NCI-H187 (cell line): ENCODE measurements at places on chromosomes 6 and 20.
A peak's percentile ranks its signal among the peaks of the same experiment; 100 is the strongest.

DNA sequence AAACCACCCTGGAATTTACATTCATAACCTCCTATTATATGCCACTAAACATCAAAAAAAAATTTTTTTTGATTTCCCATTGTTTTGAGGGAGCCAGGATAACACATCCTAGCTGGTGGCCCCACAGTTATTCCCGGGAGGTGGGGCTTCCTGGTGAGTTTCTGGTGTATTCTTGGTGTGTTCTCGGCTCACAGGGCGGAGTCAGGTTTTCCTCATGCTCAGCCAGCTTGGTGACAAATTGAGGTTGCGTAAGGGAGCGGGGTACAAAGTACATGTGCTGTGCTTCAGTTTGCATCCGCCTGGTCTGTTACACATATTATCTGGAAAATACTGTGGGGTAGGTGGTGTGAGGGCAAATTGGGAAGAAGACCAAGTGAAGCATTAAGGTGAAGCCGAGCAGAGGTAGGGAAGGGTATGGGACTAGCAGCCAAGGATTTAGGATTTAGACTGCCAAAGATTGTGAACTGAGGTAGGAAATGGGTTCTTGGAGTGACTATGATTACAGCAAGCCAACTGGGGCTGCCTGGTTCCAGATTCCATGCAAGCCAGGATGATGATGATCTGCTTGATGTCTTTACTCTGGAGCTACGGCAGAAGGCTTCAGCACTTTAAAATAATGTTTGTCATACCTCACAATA, 46.2 kb upstream of the EEF1A1 start:
- DNase-seq: no peak

- DNase-seq: no peak
Observed at GRCh38 chr6:37622646-37623071, 75.0 kb downstream of the MDGA1 start.

GRCh38 chr20:47672886-47673670, 112.2 kb downstream of the SULF2 start:
- no peak for DNase-seq

DNA sequence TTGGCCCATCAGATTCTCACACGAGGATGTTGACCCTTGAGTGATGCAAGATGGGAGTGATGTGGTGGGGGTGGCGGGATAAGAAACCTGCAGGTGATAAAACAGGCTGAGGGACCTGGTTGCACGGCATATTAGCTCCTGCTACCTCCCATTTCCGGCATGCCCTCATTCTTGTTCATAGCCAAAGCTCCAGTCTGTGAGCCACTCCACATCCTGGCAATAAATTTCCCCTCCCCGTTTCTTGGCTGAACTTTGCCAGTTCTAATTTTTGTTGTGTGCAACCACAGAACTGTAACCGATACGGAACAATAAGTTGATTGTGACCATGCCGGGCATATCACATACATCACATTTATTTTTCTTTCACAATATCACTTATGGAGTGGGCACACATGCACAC, 41.6 kb upstream of the NFATC2 start:
- no peak for DNase-seq

GRCh38 chr6:116229287-116229913, 24.5 kb downstream of the TSPYL4 start:
- DNase-seq: no peak

DNA sequence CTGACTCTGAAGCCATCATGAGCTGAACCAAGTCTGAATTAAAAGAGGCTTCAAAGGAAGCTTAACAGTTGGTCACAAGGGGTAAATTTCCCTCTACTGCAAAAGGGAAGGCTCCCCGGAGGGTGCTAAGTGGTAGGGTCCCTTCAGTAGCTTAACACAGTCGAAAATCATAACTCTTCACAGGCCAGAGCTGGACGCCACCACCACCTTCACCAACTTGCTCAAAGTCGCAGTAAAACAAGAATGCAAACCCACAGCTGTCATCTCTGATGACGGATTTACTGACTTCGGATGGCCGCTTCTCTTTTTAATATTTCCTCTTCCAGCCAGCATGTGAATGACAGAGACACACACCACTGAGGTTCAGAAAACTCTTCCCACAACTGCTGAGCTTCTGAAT, 144.7 kb upstream of the FBXL4 start:
- DNase-seq: no peak

DNA sequence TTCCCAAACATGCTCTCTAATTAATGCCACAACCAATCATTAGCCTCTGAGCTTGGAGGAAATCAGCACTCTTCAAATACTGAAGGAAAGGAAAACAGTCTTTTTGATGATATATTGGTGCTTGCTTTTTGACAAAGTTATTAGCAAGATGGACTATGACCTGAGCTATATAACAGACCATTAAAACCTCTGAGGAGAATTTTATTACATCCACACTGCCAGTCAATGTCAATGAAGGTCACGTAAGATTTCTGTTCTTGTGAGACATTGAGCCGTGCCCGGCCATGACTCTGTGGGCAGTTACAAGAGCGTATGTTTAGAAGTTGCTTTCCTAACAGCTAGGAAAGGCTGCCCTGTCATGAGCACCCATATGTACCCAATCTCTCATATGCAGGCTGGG, 659.0 kb downstream of the UTRN start:
- DNase-seq: no peak

DNA sequence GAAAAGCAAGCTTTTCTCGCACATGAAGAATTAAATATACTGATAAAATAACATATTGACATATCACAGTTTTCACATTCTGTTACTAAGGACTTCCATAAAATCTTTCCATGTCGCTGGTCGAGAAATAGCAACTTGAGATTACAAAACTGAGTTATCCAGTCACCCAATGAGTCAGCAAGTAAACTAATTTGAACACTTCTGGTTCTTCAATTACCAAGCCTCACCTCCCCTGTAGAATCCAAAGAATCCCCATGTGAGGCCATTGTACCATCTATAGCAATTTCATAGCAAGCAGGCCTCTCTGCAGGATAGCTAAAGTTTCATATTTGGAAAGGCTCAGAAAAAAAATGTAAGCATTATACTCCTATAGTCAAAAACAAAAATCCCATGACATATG, 87.3 kb downstream of the PKHD1 start:
- DNase-seq: no peak

GRCh38 chr6:149086363-149086762, 231.1 kb upstream of the TAB2 start:
- DNase-seq: no peak

- DNase-seq: no peak
Observed at GRCh38 chr6:48834706-48835105, 628.3 kb downstream of the MMUT start.

- DNase-seq: no peak
Observed at GRCh38 chr6:128663238-128663637, 142.8 kb upstream of the PTPRK start.

DNA sequence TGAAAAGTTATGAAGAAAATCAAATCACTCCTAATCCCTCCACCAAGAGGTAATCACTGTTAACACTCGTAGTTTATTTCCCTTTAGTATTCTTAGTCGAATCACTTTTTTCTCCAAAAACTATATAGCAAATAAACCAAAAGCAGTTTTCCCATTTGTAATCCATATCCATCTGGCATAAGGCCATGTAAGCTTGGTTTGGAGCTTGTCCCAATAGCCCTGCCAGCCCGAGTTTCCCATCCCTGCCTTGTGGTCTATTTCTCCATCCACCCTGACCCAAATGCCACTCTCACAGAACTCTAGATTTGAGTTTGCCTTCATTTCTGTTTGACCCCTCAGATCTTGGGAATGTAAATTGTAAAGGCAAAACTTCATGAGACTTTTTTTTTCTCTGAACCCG, 71.8 kb upstream of the DSP start:
- DNase-seq: no peak

DNA sequence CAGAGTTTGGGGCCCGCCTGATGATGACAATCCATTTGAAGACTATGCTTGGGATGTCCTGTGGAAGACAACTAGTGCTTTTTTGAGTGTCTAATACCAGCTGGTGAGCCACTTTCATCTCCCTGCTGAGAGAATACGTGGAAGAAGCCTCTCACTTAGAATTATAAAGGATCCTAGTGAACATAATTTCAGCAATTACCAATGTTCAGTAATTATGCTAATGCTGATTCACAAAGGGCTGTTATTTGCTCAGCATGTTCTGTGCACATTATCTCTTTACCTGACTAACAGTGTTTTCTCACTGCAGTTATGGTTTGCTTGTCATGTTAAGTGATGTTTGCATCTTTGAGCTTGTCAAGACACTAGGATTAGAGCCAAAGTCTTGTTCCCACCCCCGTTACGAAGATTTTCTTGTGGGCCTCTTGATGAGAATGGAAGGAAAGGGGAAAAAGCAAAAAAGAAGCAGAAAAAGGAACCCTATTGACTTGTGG, 282.1 kb upstream of the CHD6 start:
- DNase-seq: no peak

- DNase-seq: no peak
Observed at GRCh38 chr6:48036316-48036715, 74.7 kb downstream of the PTCHD4 start.

DNA sequence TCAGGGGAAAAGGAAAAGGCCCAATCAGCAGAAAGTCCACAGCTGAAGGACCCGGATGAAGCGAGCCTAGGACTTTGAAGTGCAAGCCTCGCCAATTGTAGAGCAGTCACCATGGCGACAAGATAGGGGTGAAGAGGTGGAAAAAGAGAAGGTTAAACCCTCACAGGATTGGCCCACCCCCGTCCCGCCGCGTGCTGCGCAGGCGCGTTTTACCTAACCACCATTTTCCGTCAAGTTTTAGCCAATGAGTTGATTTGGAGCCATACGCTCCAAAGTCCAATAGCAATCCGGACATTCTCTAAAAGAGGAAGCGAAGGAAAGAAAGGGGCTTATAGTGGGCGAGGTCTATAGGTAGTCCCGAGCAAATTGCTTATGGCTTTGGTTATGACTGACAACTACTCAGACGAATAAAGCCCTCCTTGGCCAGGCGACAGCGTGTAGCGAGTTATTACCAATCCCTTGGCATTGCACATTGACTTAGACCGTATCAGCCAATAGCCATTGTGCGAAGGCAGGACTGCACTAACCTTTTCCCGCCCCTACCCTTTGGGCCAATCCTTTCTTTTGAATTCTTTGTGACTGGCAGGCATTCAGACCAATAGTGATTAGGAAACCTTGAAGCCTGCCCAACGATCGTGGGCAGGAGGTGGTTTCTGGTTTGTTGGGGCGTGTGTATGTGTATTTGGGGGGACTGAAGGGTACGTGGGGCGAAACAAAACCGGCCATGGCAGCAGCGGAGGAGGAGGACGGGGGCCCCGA, at the start of gene RNF5:
TSS of gene RNF5 (plus strand) at position 618 of the 759 bp plus-strand sequence. CDS start at position 725, 107 bp downstream.
- DNase-seq: peak; percentile 99

- peak; percentile 13 for DNase-seq
Observed at GRCh38 chr20:40679184-40679583, 9.9 kb downstream of the MAFB start.

DNA sequence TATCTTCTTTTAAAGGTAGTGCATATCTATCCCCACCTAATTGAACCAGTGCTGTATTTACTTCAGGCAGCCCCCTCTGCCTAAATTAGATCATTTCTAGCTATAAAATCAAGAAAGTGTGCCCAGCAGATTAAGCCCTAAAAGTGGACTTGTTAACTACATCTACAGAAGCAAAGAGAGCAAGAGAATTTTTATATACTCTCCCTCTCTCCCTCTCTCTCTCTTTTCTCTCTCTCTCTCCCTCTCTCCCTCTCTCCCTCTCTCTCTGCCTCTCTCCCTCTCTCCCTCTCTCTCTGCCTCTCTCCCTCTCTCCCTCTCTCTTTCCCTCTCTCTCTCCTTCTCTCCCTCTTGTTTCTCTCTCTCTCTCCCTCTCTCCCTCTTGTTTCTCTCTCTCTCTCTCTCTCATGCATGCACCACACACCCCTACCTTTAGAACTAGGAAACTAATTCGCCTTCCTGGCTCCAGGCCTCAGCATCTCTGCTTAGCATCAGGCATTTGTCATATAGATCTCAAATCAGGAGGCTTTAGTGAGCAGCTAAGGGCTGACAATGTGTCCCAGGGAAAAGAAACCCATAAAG, 71.4 kb downstream of the FOXA2 start:
- DNase-seq: no peak
